GM06990 (cell line): ENCODE measurements at places on chromosomes 2 and 18.

- DNase-seq, result no peak
Measured at GRCh38 chr2:10084223-10084865, 4.1 kb upstream of the CYS1 start.

DNA sequence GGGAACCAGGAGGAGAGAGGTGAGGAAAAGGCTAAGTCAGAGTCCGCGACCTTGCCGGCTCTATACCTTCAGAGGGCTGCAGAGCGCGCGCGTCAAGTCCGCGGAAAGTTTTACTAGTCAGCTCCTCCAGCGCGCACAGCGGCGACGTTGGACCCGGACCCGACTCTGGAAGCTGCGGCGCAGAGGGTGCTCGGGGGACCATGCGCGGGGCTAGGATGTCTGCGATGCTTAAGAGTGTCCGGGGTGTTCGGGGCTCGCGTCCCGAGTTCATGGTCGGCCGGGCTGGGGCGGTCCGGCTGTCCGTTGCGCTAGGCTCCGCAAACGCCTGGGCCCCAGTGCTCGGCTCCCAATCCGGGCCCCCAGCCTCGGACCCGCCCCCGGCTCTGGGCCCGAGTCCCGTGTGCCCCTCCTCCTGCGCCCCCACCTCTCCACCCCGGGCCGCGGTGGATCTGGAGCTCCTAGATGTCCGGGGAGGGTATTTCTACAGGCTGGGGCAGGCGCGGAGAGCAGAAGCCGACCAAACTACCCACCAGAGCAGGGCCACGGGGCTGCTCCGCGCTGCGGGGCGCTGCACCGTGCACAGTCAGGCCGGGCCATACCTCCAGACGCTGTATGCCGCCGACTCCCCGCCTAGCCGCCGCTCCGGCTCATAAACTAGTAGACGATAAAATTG is at the start of gene LBX2:
TSS of gene LBX2 (minus strand) at position 337 of the 673 bp plus-strand sequence. CDS start at position 271, 66 bp downstream.
- DNase-seq, result no peak

DNA sequence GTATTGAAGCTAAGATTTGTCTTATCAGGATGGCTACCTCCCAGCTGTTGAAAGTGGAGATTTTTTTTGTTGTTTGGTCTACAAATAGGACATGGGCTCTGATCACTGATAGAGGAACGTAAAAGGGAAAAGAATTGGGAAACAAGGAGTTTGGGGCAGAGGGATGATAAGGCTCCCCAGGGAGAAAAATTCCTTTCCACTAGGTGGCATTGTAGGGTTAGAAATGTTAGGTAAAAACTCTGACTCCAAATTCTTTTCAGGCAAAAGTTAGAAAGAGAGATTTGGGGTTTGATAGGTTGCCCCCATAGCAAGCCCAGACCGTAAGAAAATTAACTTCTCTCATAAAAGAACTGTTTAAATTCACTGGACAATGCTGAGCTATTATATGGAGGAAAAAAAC is 19.8 kb downstream of the CMPK2 start:
- no peak for DNase-seq

- no peak for DNase-seq
Measured at GRCh38 chr18:49650426-49650891, 88.6 kb downstream of the LIPG start.

DNA sequence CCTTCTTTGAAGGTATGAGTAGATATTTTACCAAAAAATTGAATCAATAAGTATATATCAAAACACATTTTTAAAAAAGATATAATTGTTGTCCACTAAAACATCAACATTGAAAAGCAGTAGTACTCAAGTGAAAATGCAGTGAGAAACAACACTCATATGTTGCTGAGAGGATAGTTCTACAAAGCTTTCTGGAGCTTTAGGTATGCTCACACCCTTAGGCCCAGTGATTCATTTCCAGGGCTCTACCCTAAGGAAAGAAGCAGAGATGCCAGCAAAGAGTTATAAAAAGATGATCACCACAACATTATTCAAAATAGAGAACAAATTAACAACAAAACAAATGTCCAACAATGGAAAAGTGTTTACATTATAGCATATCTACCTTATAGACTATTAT is 197.3 kb upstream of the CCDC150 start:
- DNase-seq, result no peak

GRCh38 chr2:8457092-8457481 is 224.8 kb upstream of the ID2 start:
- no peak for DNase-seq

GRCh38 chr2:99471654-99472599 is 17.9 kb downstream of the REV1 start:
- no peak for DNase-seq

DNA sequence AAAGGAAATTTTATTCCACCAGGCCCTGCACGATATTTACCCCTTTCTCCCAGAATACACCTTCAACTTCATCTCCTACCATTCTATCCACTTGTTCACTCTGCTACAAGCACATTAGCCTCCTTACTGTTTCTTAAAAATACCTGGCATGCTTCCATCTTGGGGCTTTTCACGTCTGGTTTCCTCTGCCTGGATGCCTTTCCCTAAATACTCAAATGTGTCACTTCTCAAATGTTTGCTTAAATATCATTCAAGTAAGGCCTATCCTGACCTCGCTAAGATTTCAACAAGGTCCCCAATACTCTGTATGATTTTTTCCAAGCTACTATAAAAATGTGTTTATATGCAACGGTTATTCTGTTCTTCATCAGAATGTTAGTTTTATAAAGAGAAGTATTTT is 433.0 kb upstream of the CHAC2 start:
- no peak for DNase-seq

GRCh38 chr2:162301151-162301804 is 17.2 kb downstream of the IFIH1 start:
- peak; percentile 28 for DNase-seq

DNA sequence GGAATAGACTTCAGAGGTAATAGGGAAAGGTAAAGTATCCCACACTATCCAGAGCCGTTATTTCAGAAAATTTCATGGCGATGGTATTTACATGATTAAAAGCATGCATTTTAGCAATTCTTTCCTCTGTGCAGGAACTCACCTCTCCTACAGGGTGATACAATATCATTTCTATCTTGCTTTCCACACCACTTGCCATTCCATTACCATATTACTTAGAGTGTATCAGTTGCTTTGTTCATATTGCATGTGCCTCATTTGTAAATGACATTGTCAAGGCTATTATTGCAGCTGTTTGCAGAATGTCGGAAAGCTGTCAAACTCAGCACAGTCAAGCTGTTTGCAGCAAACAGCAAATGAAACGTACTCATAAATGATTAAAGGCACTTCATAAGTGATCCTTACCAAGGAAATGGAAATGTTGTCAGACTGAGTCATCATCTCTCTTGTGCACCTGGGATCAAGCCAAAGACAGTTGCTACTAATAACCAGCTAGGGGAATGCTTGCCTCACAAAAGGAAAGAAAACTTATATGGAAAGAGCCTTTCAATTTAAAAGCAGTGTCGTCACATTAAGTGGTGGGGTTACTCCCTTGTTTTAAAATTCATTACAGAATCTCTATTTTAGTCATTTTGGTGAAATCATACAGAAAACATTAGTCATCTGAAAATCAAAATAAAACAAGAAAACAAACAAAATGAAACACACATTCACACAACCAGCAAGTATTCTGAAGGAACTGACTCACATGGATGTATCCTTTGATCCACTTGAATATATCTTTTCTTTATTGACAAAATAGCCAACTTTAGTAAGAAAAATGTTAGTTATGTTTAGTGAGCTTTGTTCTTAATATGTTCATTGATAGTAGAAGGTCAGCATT is 1064.1 kb upstream of the CNTNAP5 start:
- peak; percentile 8 for DNase-seq

DNA sequence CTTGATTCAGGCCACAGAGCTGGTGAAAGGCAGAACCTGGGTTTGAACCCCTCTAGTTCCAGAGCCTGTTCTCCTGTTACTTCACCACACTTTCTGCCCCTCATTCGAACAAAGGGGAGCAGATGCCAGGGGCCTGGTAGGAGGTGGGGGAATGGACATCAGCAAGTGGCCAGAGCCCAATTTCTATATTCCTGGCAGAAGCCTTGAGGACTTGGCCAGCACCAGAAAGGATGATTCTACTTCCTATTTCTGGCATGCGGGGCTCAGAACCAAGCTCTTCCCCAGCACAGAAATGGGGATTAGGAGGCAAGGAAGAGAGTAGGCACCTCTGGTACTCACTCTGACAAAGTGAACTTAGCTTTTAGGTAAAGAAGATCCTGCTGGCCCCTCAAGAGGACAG is 49.3 kb downstream of the ADD2 start:
- no peak for DNase-seq
